Thyroid gland (tissue), 4 donors: ENCODE measurements at places on chromosomes 5 and 9. TPM values are rescaled to one million over a fixed set of nuclear protein-coding genes. Genes with fewer than 3 reads are reported as not detected.

- no peak for DNase-seq
These were observed 30.0 kb downstream of the TGFBR1 start for GRCh38 chr9:99134893-99135341.

GRCh38 chr5:83368835-83369234, 102.7 kb upstream of the VCAN start:
- no peak for DNase-seq

DNA sequence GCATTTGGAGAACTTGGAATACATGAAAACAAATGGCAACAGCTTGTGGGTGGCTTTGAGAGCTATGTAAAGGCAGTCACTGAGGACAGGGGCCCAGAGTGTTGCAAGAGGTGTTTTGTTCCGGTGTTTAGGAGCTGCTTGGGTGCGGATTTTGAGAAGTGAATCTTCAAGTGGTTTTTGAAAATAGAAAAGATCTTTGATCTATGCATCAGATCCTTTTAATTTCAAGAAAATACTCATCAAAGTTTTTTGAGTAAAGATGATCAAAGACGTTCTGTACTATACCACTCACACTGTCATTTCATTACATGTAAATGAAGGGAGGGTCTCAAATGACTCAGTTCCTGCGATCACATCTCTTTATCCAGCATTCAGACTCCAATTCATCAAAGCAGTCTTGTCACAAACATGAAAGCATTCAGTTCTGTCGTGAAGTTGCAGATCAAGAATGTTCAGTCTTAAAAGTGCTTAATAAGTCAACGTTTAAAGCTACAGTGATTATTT, 112.5 kb downstream of the WDR41 start:
- no peak for DNase-seq

- DNase-seq, result no peak
These were observed 322.4 kb upstream of the GRAMD2B start for GRCh38 chr5:126100767-126101166.

DNA sequence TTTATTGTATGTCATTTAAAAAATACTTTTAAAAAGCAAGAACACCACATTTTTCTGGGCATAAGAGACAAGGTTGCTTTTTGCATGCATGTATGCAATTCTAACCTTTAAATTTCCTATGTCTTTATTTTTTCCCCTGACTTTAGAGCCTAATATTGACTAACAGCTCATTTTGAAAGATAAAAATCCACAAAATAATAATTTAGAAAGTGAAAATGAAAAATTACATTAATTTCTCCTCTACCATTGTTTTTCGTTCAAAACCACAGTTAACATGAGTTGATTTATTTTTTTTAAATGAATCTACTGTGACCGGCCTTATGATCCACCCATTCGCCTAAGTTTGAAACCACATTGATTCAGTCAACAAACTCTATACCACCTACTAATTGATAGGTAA, 137.5 kb upstream of the CDKN2B start:
- DNase-seq, result no peak

DNA sequence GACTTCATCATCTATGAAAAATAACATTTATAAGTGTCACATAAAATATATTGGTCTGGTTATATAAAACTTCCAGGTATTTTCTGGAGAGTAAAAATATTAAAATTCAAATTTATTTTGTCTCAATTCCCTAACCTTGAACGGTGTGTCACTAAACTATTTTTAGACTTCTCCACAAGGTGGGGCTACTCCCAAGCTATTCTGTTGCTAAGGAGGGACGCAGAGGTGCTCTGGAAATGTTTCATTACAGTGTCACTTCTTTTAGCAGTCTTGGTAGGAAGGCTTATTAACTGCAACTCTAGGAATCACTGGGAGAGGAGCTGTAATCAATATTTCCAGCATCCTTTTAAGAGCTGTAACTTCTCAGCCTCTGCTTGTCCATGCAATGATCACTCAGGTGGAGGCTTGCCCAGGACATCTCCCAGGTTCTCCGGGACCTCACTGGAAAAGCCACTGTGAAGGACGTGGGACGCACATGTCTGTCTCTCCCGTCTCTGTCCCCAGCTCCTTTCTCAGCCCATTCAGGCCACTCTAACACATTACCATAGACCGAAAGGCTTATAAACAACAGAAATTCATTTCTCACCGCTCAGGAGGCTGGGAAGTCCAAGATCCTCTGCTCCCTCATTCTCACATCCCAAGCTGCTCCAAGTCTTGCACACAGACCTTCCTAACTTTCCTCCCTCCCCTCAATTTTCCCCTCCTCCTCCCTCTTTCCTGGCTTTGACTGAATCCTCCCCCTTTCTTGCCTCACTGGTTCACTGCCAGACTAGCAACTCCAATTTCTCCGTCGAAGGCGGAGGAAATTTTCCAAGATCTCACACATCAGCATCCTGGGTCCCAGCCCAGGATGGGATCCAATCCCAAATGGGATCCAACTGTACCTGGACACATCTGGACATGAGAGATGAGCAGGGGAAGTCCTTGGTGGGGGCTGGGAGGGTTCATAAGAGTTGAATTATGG, 32.7 kb upstream of the DNAH5 start:
- DNase-seq, result no peak

DNA sequence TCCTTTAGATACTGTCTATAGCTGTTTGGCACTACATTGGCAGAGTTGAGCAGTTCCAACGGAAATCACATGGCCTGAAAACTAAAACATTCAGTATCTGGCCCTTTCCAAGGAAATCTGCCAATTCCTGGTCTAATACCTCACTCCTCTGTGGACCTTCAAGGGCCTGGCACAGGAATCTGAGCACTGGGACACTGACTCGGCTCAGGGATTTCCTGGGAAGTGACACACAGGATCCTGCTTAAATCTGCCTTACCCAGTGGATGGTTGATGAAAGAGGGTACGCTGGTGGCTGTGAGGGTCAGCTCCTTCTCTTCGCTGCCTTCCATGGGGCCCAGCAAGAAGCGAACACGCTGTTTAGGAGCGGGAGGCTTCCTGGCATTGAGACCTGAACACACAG, 904 bp downstream of the TRUB2 start:
- no peak for DNase-seq

The SPINK6 gene
- not detected for total RNA-seq

The ZMAT2 gene
- total RNA-seq, result 35.1 TPM

The PCDHGA4 gene
- 5.1 TPM for total RNA-seq

The ADAMTS13 gene
- 1.5 TPM for total RNA-seq

The TMEM8B gene
- 16.6 TPM for total RNA-seq
